Activated naive CD8-positive, alpha-beta T cell treated with anti-CD3 and anti-CD28 coated beads, Interleukin-2, amount 10 ng/mL, durations not matched to agents 7 days and 5 days (primary cell): ENCODE measurements at places on chromosomes 2 and 18. TPM values are rescaled to one million over a fixed set of nuclear protein-coding genes. Genes with fewer than 3 reads are reported as not detected.

GRCh38 chr2:176832086-176832485 is 380.5 kb upstream of the HNRNPA3 start:
- peaks cover 19% of the 10 kb centered on the region for H3K4me1 ChIP-seq
- no peaks in the 10 kb centered on the region for H3K27me3 ChIP-seq
- peaks cover 3% of the 10 kb centered on the region for H3K36me3 ChIP-seq
- H3K27ac ChIP-seq: no peak overlapping the region
- no peak overlapping the region for H3K4me3 ChIP-seq

- no peaks in the 10 kb centered on the region for H3K36me3 ChIP-seq
- no peak overlapping the region for H3K4me3 ChIP-seq
- H3K27ac ChIP-seq: no peak overlapping the region
- H3K27me3 ChIP-seq: peaks cover 26% of the 10 kb centered on the region
These were observed 31.0 kb upstream of the GALNT3 start for GRCh38 chr2:165825041-165825440.

DNA sequence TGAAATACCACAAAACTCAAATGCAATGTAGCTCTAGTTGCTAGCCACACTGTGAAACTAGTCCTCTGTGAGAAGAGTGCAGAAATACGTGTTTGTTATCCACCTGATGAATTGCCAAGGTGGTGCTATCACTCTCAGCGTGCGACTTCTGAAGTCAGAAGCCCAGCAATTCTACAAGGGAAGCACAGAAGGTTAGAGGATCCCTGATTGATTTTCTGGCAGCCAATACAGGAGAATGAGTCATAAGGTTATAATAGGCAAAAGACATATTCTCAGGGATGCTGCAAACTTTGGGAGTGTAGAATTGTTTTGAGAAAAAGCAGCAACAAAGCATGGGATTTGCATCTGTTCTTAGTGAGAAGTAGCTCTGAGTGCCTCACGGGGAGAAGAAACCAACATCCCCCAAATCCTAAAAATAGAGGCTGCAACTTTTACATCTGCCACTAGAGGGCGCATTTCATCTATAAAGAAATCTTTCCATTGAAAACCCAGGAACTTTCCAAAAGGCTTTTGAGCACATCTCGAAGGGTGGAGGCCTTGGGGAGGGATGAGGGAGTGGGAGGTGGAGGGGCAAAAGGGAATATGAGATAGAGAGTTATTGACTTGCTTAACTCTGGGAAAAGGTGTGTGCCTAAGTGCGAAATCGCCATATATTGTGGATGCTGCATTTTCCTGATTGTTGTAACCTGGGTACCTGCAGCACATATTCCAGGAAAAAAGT is 78.0 kb downstream of the TMEM182 start:
- peak; percentile 28 for DNase-seq
- H3K4me1 ChIP-seq: no peaks in the 10 kb centered on the region
- H3K4me3 ChIP-seq: no peak overlapping the region
- H3K27ac ChIP-seq: no peak overlapping the region
- no peaks in the 10 kb centered on the region for H3K36me3 ChIP-seq

NGEF gene
- total RNA-seq: not detected

DNA sequence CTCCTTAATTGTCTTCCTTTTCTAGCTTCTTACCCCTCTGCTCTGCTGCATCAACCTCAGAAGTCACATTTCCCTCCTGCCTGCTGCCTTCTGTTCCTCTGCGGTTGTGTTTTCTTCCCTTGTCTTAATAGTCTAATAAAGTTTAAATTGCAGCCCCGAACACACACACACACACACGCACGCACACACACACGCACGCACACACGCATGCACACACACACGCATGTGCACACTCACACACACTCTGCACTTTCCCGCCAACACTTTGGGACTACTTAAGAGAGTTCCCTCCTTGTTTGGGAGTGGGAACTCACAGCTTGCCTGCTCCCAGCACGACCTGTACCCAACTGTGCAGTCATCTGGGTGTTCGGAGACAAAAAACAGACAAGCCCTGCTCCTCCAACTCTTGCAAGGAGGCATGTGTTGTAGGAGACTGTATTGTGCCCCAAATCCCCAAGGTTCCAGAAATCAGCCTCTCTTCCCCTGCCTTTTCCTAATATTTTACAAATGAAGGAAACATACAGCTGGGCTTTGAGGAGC is 99.1 kb downstream of the SETBP1 start:
- H3K36me3 ChIP-seq: no peaks in the 10 kb centered on the region
- no peak overlapping the region for H3K4me3 ChIP-seq
- peaks cover 24% of the 10 kb centered on the region for H3K27me3 ChIP-seq
- no peak overlapping the region for H3K27ac ChIP-seq
- H3K4me1 ChIP-seq: no peaks in the 10 kb centered on the region

- no peak overlapping the region for H3K4me3 ChIP-seq
- no peak overlapping the region for H3K27ac ChIP-seq
- peaks cover 10% of the 10 kb centered on the region for H3K4me1 ChIP-seq
- no peak for DNase-seq
- peaks cover 62% of the 10 kb centered on the region for H3K27me3 ChIP-seq
- H3K36me3 ChIP-seq: no peaks in the 10 kb centered on the region
These were observed 4.4 kb downstream of the ANKRD29 start for GRCh38 chr18:23658285-23658684.

- H3K4me3 ChIP-seq: no peak overlapping the region
- H3K27ac ChIP-seq: no peak overlapping the region
- no peak for DNase-seq
- peaks cover 1% of the 10 kb centered on the region for H3K27me3 ChIP-seq
These were observed 71.7 kb downstream of the HS1BP3 start for GRCh38 chr2:20578895-20579825.

DNA sequence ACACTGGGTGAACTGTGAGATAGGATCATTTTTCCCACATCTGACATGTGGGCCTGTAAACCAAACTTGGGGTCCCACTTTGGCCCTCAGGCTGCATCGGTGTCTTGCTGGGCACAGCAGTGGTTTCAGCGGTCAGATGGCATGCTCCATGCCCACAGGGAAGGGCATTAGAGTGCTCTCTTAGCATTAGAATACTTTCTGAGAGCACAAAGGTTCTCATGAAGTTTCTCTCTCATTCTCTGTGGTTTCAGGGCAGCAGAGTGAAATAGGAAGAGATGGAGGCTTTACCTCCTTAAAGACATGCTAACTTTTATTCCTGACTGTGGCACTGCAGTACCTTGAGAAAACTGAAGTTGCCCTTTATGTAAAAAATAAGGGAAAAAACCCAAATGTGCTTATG is 36.6 kb upstream of the GATA6 start:
- H3K4me1 ChIP-seq: no peaks in the 10 kb centered on the region
- H3K27me3 ChIP-seq: peaks cover 2% of the 10 kb centered on the region
- no peak overlapping the region for H3K27ac ChIP-seq
- H3K36me3 ChIP-seq: no peaks in the 10 kb centered on the region

DNA sequence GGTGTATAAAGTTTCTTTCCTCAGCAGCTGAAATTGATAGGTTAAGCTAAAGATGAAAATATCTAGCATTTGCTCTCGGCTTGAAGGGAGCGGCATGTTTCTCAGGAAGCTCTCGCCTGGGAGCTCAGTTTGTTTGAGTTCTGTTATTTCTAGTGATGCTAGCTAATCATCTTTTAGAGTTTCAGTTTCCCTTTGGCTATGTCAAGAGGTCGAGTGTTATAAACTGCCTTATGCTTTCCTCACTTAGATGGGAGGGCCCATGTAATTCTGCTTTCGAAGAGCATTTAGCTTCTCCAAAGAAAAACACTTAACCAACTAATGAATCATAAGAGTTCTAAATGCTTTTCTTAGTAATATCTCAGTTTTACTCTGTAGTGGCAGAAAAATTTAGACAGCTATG is 33.6 kb downstream of the PLCL1 start:
- H3K4me1 ChIP-seq: peaks cover 15% of the 10 kb centered on the region
- H3K4me3 ChIP-seq: peak overlapping the region; percentile 76
- H3K27ac ChIP-seq: peak overlapping the region; percentile 74
- no peaks in the 10 kb centered on the region for H3K36me3 ChIP-seq
- DNase-seq: no peak

- no peak overlapping the region for H3K4me3 ChIP-seq
- no peak for DNase-seq
- H3K27me3 ChIP-seq: no peaks in the 10 kb centered on the region
These were observed 291.1 kb downstream of the SLC8A1 start for GRCh38 chr2:40160751-40161218.

DNA sequence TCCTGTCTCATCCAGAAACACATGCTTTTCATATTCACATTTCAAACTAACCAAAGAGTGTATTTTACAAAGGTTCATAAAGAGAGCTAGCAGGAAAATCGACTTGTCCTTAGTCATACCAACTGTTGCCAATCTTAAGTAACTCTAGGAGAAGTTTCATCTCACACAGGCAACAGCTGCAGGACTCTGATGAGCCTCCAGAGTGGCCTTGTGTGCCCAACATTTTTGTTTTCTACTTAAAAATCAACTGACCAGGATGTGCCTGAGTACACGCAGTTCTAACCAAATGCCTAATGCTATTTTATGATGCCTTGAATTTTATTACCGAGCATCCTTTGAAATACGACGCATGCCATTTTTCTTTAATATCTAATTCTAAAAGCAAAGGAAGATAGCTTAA is 595.9 kb upstream of the LRRTM4 start:
- H3K4me3 ChIP-seq: no peak overlapping the region
- no peaks in the 10 kb centered on the region for H3K27me3 ChIP-seq
- DNase-seq: no peak
- H3K36me3 ChIP-seq: no peaks in the 10 kb centered on the region

DNA sequence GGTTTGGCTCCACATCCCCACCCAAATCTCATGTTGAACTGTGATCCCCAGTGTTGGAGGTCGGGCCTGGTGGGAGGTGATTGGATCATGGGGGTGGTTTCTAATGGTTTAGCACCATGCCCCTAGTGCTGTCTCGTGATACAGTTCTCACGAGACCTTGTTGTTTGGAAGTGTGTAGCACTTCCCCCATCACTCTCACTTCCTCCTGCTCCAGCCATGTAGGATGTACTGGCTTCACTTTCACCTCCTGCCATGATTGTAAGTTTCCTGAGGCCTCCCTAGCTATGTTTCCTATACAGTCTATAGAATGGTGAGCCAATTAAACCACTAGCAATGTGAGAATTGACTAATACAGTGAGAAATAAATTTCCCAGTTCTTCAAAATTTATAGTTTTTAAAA is 325.9 kb downstream of the FSIP2 start:
- H3K27ac ChIP-seq: no peak overlapping the region
- no peak for DNase-seq
- no peak overlapping the region for H3K4me3 ChIP-seq

BABAM2 gene
- 51.0 TPM for total RNA-seq

DNA sequence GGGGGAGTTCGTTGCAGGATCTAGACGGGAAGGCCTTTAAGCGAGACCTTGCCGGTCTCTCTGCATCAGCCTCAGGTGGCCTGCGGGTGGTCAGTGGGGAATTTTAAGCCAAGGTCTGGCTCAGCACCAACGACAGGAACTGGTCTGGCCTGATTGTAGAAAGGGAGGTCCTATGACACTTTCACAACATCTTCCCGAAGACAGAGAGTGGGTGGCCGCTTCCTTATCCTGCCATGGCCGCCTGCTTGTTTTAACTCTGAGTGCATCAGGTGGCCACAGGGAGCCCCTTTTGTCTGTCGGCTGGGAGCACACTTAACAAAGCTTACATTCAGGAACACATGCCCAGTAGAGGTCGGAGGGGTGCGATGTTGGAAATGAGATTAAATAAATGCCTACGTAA is 363.7 kb upstream of the MYT1L start:
- no peak overlapping the region for H3K4me3 ChIP-seq
- DNase-seq: no peak
- H3K4me1 ChIP-seq: peaks cover 2% of the 10 kb centered on the region
- no peaks in the 10 kb centered on the region for H3K27me3 ChIP-seq
- H3K27ac ChIP-seq: no peak overlapping the region
- H3K36me3 ChIP-seq: no peaks in the 10 kb centered on the region

GRCh38 chr2:8076448-8077342 is 605.2 kb upstream of the ID2 start:
- DNase-seq: no peak
- peaks cover 9% of the 10 kb centered on the region for H3K4me1 ChIP-seq
- peak overlapping the region; percentile 13 for H3K27ac ChIP-seq
- no peak overlapping the region for H3K4me3 ChIP-seq

DNA sequence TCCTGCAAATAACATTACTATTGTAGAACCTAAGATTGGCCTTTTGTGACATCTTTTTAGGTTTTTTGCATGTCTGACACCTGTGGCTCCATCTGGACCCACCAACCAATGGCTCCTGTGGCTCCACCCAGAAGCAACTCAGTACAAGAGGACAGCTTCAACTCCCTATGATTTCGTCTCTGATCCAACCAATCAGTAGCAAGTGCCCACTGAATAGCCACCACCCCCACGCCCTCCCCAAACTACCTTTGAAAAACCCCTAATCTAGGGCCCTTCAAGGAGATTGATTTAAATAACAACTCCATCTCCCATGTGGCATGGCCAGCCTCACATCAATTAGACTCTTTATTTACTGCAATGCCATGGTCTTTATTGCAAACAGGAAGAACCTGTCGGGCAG is 23.6 kb downstream of the MPP4 start:
- peaks cover 17% of the 10 kb centered on the region for H3K27me3 ChIP-seq
- H3K4me1 ChIP-seq: peaks cover 4% of the 10 kb centered on the region
- no peaks in the 10 kb centered on the region for H3K36me3 ChIP-seq
- no peak overlapping the region for H3K27ac ChIP-seq
- no peak for DNase-seq

SESTD1 gene
- 10.4 TPM for total RNA-seq

DNA sequence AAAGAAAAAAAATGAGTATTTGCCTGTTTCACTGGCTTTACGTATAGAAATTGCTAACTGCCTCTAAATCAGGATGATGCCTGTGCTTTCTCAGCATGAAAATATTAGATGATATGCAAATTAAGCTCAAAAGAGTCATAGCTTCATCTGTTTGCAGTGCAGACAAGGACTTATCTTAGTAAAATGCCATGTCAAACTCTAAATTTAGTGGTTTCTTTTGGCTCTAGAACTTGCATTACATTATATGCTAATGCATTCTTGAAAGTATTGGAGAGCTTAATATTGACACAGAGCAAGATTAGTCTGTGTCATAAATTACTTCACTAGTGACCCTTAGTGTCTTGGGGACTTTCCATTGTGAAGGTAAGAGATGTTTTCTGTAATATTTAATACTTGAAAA is 1109.1 kb upstream of the NRXN1 start:
- no peaks in the 10 kb centered on the region for H3K36me3 ChIP-seq
- H3K27ac ChIP-seq: no peak overlapping the region
- no peak for DNase-seq
- H3K4me1 ChIP-seq: no peaks in the 10 kb centered on the region
- H3K27me3 ChIP-seq: no peaks in the 10 kb centered on the region

AQP12A gene
- not detected for total RNA-seq
